ENCODE measurements at places on chromosomes 4 and X. TPM values are rescaled to one million over a fixed set of nuclear protein-coding genes. Genes with fewer than 3 reads are reported as not detected.
A peak's percentile ranks its signal among the peaks of the same experiment; 100 is the strongest.

GRCh38 chr4:166459621-166460020 is 586.6 kb downstream of the TLL1 start:
- no peak for DNase-seq

GRCh38 chrX:71056867-71057266 is 11.3 kb downstream of the SNX12 start:
- DNase-seq, result no peak

GRCh38 chr4:68871809-68872642 is 56.2 kb downstream of the UGT2B10 start:
- no peak for DNase-seq

GRCh38 chr4:66328803-66329574 is 658.7 kb upstream of the EPHA5 start:
- peak; percentile 12 for DNase-seq

GRCh38 chr4:159010563-159011260 is 92.2 kb upstream of the RAPGEF2 start:
- peak; percentile 54 for DNase-seq

- DNase-seq, result no peak
Measured at GRCh38 chr4:87077914-87078585, 142.4 kb downstream of the KLHL8 start.

- no peak for DNase-seq
Measured at GRCh38 chr4:80913381-80913780, 117.1 kb upstream of the BMP3 start.

The ZMAT1 gene
- 0.86 TPM for total RNA-seq

The UGT8 gene
- total RNA-seq, result 0.39 TPM

The ZNF157 gene
- 0.05 TPM for total RNA-seq

The NAA11 gene
- total RNA-seq, result 0.17 TPM

The SOWAHB gene
- total RNA-seq, result not detected

The SCARB2 gene
- total RNA-seq, result 97.3 TPM

Data from M059J (cell line).